ENCODE measurements at places on chromosomes 6 and 20.

DNA sequence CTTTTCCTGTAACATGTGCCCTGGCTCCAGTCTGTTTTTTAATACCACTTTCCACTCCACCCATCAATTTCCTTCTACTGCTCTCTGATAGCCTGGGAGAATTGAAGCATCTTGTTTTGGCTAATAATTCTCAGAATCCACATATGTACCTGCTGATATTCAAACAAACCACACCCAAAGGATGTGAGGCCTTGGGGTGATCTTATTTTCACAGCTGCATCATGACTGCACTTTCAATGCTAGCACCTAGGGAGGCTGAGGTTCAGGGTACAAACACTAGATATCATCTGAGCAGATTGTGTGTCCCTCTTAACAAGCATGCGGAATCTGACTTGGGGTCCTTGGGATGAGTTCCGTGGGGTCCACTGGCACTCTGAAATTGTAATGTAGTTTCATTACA lies 12.7 kb downstream of the FNDC1 start:
- DNase-seq, result no peak

- no peak for DNase-seq
Observed at GRCh38 chr20:9068841-9069663, at the start of gene PLCB4. PLCB4 (plus strand) TSS chr20:9069087; CDS start chr20:9307815, 238,728 bp downstream.

GRCh38 chr6:85461798-85462170 lies 11.9 kb downstream of the NT5E start:
- no peak for DNase-seq

GRCh38 chr6:72580281-72580940 lies 41.5 kb upstream of the KCNQ5 start:
- no peak for DNase-seq

DNA sequence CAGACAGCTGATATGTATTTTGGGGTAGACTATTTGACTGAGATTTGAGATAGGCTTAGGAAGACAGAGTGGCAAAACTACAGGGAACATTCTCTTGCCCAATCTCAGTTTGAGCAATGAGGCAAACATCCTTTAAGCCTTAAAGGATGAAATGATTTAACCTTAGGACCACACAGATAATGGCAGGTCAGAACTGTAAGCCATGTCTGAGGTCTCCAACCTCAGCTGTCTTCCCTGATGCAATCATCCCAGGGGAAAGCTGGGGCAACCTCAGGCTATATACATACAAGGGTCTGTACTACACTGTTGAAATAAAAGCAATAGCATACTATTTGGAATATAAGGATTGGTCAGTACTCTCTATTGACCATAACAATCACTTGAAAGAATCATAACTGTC lies 83.8 kb upstream of the NUP153 start:
- no peak for DNase-seq

- no peak for DNase-seq
Observed at GRCh38 chr6:50259903-50260302, 210.2 kb upstream of the DEFB112 start.

DNA sequence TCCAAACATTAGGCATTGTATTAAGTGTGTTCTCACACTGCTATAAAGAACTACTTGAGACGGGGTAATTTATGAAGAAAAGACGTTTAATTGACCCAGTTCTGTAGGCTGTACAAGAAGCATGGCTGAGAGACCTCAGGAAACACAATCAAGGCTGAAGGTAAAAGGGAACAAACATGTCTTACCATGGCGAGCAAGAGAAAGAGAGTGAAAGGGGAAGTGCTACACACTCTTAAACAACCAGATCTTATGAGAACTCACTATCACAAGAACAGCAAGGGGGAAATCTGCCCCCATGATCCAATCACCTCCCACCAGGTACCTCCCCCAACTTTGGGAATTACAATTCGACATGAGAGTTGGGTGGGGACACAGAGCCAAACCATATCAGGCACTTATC lies 86.6 kb upstream of the TOP1 start:
- DNase-seq, result no peak

- no peak for DNase-seq
Observed at GRCh38 chr6:14542670-14543366, 425.2 kb downstream of the CD83 start.

- no peak for DNase-seq
Observed at GRCh38 chr6:97822632-97823031, 539.6 kb upstream of the MMS22L start.

- no peak for DNase-seq
Observed at GRCh38 chr6:37585523-37585905, 85.8 kb upstream of the CCDC167 start.

DNA sequence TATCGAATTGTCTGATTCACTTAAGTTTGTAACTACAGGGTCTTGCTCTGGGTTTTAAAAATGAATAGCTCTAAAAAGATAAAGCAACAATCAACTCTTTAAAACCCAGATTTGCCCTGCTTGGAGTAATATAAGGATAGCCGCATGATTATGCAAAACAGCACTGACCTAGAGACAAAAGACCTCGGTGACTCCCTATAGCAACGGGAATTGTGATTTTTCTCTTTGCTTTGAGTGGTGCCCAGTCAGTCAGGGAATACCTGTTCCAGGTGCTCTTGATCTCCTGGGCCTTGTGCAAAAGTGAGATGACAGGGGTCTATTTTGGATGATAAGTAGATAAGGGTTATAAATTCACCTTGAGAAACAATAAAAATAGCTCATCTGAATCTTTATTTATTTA lies 336.3 kb upstream of the NOX3 start:
- DNase-seq, result no peak

- no peak for DNase-seq
Observed at GRCh38 chr20:63775096-63775978, 35.8 kb downstream of the SLC2A4RG start.

DNA sequence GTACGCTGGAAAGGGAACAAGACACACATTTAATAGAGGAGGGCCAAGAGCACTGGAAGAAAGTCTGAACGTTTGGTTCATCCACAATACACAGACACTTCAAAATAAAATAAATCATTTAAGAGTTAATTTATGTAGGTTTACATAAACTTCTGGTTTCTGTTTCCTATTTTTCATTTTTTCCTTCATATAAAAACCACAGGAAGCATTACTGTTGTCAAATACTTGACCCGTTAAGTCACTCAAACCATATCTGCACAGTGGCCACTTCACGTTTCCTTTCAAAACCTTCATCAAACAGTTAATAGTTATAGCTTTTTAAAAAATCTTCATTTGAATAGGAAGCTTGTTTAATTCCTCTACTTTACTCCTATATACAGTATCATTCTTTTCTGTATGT lies 257.6 kb upstream of the THEMIS start:
- no peak for DNase-seq
